Left colon (tissue), 2 donors: ENCODE measurements at places on chromosomes 1 and 21. TPM values are rescaled to one million over a fixed set of nuclear protein-coding genes. Genes with fewer than 3 reads are reported as not detected.

The KLF17 gene
- total RNA-seq, result not detected

The CD34 gene
- total RNA-seq, result 15.2 TPM

The KCNA10 gene
- total RNA-seq, result not detected

The PAPPA2 gene
- 1.5 TPM for total RNA-seq

The PADI3 gene
- total RNA-seq, result not detected

The BEND5 gene
- 2.4 TPM for total RNA-seq

The OR2T11 gene
- total RNA-seq, result not detected

The DIP2A gene
- 46.3 TPM for total RNA-seq

The OTUD7B gene
- total RNA-seq, result 35.3 TPM

The SNIP1 gene
- total RNA-seq, result 15.1 TPM

The HES3 gene
- not detected for total RNA-seq

The NHLH1 gene
- total RNA-seq, result not detected

GRCh38 chr1:66364578-66365391 lies 169.2 kb upstream of the SGIP1 start:
- DNase-seq, result no peak

DNA sequence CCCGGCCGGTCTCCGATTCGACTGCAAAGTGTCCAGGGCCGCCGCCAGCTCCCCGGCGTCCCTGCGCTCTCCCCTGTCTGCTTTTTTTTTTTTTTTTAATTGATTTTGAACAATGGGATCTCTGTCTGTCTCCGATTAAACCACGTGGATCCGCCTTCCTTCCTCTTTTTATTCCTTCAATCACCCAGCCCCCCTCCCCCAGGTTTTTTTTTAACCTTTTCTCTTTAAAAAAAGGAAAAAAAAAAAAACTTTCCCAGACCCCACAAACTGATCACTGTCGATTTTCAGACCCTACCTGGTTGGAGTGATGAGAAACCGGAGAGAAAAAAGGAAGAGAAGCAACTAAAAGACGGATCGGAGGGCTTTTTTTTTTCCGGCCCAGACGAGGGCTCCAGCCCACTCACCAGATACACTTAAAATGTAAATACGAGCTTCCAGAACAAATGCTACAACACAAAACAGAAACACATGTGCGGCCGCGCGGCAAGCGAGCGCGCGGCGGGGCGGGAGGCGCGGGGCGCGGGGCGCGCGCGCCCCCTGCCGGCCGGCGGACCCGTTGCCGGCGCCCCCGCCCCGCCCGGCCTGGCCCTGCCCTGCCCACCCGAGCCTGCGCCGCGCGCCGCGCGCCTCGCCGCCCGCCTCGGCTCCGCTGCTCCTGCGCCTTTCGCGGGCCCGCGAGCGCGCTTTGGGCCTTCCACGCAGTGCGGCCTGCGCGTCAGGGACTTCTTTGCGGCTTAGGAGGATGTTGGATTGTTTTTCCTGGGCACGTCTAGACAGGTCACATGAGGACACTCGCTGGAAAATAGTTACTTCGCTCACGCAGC lies at the start of gene RCC2:
Gene RCC2 (minus strand): TSS at position 428 of the 824 bp plus-strand sequence. CDS start 1,163 bp downstream, outside the sequence.
- DNase-seq, result peak; percentile 60

GRCh38 chr1:189336115-189337100 lies 1141.3 kb downstream of the BRINP3 start:
- no peak for DNase-seq

DNA sequence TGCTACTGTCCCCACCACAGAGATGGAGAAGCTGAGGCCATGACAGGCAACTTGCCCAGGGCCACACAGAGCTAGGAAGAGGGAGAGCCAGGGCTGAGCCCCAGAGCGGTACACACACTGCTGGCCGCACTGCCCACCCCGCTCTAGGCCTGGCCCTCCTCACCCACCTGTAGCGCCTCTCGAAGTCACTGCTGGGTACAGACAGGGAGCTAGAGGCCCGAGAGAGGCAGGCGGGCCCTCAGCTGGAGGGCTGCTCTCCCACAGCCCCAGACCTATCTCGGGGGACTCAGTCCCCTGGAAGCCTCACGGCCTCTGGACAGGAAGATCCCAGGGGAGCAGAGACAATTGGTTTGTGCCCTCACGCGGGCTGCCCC lies 17.3 kb upstream of the PLEKHG5 start:
- no peak for DNase-seq

DNA sequence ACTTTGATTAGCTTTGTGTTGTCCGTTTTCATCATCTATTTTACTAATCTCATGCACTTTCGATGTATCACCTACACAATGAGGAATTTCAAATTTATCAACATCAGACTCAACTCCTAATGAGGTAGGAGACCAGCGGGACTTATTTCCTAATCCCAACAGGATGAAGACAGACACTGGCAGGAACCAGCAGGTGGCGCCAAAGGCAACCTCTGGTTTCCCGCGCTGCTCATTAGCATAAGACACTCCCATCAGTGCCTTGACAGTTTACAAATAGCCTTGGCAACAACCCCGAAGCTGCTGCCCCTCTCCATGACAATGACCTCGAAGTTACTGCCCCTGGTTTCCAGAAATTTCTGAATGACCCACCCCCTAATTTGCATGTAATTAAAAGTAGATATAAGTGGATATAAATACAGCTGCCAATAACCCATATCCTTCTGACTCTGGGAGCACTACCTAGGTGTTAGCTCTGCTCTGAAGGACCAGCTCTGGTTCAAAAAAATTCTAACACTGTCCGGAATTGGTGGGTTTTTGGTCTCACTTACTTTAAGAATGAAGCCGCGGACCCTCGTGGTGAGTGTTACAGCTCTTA lies 974.8 kb downstream of the ADGRL2 start:
- no peak for DNase-seq

DNA sequence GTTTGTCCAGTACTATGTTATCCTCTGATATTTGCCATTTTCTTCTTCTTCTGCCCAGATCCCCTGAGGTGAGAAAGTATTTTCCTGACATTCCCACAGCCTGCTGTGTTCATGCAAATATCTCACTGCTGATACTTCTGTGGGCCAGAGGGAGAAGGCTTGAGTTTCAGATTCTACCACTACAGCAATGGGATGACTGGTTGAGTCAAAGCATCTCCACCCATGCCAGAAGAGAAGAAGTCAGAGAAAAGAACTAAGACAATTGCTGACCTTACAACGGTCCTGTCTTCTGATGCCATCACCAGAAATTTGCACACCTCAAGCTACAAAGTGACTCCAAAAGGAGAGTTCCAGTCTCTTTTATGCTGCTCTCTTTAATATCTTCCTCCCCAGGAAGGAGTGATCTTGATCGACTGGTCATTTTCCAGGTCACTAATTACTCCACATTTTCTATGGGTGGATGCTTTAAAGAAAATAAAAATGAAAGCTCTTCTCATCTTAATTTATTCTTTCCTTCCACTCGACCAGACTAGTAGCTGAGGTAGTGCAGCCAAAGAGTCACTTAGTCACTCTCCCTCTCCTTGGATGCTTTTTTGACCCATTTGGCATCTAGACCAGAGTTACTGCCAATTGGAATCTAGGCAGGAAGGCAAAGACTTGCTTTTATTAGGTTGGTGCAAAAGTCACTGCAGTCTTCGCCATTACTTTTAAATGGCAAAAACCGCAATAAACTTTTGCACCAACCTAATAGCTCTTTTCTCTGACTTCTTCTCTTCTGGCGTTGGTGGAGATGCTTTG lies 195.1 kb downstream of the PTPRC start:
- no peak for DNase-seq

GRCh38 chr1:16155537-16156410 lies at the start of gene EPHA2:
TSS of gene EPHA2 (minus strand) at chr1:16156069. CDS start at chr1:16155932, 137 bp downstream.
- peak; percentile 96 for DNase-seq

GRCh38 chr21:28089599-28090441 lies 902.9 kb downstream of the LTN1 start:
- no peak for DNase-seq

DNA sequence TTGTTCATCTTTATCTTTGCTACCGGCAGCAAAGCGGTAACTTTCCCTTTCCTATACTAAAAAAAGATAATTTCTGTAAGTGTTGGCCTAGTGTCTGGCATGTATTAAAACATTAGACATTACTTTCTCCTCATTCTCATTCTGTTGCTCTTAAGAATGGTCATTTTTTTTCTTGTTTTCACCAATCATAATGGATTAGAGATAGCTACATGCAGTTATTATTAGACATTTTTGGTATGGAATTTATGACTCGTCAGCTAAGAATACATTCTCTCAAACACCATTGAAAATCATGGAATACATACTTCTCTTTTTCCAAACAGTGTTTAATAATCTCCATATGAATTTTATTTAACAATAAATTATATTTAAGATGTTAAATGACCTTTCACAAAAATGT lies 1154.6 kb downstream of the BRINP3 start:
- no peak for DNase-seq

DNA sequence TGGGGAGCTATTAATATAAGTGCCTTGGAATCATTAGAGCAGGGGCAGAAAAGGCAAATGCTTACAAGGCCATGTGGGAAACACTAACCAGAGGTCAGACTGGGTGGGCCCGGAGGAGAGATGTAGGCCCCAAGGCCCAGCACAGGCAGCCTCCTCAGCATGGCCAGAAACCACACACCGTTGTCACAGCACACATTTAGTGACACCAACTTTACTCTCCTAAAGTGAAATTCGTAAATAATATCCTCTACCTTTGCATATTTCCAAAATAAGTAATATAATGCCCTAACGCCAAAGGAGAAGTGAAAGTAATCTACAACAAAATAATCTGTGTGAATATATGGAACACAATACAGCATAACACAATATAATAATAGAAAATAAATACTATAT lies 62.6 kb downstream of the KIF21B start:
- DNase-seq, result no peak

DNA sequence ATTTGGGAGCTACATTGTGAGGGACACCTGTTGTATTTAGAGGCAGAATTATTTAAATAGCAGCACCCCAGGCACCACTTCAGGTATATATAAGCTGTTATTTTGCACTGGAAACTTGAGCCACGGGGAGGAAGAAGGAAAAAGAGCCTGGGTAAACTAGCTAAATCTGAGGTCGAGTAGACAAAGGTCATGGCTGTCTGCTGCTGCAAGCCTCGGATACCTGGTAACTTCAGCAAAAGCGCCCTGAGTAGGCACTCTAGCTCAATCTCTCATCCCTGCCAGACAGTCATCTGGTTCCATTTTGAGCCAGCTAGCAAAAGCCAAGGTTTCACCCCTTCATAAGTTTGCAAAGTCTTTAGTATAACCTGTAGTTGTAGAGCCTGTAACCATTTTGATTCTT lies 101.9 kb upstream of the ZNF644 start:
- no peak for DNase-seq

DNA sequence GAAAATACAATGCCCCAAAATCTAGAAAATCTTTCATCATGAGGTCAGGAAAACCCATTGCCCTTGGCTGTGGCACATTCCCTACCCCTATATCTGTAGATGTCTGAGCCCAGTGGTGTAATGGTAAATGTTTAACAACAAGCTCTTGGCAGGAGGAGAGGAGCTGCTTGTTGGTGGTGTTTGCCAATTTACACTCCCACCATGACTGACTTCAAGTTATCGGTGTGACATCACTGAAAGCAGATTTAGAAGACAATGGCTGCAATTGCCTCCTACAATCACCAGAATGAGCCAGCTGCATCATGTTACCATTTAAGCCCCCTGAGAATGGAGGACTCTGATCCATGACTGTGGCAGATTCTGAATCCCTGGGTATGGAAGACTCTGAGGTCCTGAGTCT lies 70.9 kb downstream of the SDC3 start:
- DNase-seq, result no peak

DNA sequence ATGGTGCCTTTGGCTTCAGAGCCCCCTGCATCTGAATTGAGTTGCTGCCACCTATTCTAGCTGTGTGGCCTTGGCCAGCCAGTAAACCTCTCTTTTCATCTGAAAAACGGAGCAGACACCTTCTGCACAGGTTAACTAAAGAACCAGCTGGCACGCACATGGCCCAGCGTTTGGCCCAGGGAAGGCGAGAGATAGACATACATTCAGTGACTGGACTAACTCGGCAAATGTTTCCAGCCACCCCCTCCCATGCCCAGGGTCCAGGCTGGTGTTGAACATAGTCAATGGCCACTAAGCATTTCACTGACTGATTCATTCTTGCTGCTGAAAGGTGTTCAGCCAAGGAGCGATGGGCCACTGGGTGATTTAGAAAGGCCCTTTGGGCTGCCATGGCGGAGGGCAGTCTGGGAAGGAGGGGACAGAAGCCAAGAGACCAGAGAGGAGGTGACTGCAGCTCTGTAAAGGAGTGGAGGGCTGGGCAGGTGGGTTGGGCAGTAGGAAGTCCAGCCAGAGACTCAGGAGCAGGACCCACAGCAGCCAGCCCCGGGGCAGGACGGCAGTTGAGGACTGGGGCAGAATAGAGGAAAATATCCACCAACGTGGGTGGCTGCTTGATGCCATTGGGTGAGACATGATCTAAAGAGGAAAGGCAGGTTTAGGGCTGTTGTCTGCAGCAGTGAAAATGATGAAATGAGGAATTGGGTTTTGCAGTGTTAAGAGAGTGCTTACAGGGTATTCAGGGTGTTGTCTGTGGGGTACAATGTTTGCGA lies 184.3 kb downstream of the HIVEP3 start:
- DNase-seq, result no peak

- DNase-seq, result no peak
Observed at GRCh38 chr1:47776667-47777131, 220.5 kb downstream of the TRABD2B start.

DNA sequence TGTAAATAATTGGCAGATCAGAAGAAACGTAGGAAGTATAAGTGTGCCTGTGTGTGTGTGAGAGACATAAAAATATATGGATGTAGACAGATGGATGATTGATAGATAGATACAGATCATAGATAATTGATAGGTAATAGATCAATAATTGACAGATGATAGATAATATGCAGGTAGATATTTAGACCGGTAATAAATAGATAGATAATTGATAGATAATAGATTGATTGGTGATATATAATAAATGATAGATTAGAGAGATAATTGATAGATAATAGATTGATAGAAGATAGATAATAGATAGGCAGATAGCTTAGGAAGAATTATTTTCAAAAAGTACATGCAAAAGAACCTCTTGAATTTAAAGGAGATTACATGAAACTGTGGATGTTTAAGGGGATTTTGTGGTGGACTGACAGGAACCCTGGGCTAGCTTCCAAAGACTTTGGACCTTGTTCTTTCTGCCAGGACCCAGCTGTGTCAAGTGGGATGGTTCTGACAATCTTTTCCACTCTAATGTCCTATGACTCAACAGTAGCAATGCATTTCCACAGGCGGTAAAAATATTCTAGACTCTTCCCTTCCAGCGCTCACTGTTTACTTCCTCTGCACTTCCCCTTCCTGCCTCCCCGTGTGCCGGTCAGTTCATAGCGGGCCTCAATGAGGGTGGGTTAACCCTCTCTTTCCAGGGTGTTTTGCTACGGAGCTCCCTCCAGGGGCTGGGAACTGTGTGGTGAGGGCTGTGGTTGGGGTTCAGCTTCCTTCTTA lies 39.4 kb downstream of the KCNJ15 start:
- no peak for DNase-seq

DNA sequence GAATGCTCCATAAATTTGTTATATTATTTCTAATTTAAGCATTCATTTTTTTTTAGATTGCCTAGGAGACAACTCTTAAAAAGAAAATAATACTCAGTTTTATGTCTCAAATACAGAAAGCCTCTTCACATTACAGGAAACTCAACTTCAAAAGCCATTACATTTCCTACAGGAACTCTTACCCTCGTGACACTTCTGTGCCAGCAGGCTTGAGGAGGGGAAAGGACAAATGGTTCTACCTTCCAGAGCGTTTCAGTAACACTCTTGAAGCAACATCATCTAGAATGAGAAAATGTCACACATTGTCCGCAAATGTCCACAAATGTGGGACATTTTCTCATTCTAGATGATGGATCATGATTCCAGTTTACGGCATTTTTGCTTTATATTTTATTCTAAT lies 51.7 kb downstream of the PTPN14 start:
- DNase-seq, result no peak

GRCh38 chr1:246000638-246001015 lies 506.5 kb downstream of the SMYD3 start:
- DNase-seq, result no peak
